GDM1 (cell line): ENCODE measurements at places on chromosomes 7 and 10.

GRCh38 chr7:134083766-134084487 lies 43.2 kb upstream of the LRGUK start:
- no peak for DNase-seq

- no peak for DNase-seq
These were observed 104.2 kb downstream of the WNT2 start for GRCh38 chr7:117218700-117219099.

DNA sequence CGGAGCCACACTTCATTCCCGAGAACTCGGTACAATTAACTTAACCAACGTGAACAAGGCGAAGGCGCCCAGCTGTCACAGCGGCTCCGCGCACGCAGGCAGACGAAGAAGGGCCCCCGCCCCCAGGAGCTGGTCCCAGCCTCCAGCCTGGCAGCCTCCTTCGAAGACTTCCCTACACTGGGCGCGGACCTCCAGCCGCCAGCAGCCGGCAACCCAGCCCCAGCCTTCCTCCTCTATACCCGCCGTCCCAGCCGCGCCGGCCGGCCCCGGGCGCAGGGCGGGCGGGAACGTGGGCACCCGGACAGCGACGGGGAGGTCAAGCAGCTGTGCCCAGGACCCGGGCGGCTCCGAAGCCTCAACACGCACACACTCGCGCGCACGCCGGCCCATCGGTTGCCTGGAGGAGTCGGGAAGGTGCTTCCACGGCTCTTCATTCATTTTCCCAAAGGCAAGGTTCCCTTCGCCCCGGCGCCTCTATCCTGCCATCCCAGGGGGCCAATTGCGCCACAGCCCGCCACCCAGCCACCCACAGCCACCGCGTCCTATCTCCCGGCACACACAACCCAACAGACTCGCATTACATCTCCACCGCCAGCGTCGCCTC lies 1.6 kb downstream of the CHST15 start:
- no peak for DNase-seq

- DNase-seq: no peak
These were observed 15.0 kb upstream of the WDR86 start for GRCh38 chr7:151424799-151425198.

- DNase-seq: no peak
These were observed 3.3 kb downstream of the WIPF3 start for GRCh38 chr7:29809533-29810155.

- no peak for DNase-seq
These were observed 228.9 kb upstream of the TCF7L2 start for GRCh38 chr10:112721080-112721698.

DNA sequence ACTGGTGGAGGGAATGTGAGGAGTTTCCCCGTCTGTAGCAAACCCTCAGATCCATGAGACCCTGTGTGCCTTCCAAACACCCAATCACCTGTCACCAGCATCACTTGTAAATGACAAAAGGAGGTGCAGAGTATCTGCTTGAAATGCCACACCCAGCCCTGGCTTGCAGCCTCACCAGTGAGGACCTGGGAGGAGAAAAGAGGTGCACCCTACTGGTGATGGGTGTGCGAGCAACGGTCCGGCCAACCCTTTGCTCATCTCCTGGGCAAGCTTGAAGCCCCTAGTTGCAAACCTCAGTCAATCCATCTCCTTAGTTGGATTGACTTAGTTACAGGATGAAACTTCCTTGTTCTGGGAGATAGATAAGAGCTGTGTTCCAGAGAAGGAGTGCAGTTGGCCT lies 62.4 kb upstream of the WAPL start:
- DNase-seq: no peak

- no peak for DNase-seq
These were observed 182.8 kb upstream of the BMPER start for GRCh38 chr7:33722383-33723101.
